Glomerular endothelial cell (primary cell): ENCODE measurements at places on chromosomes 1 and 21. TPM values are rescaled to one million over a fixed set of nuclear protein-coding genes. Genes with fewer than 3 reads are reported as not detected.
A peak's percentile ranks its signal among the peaks of the same experiment; 100 is the strongest.

Gene FASLG
- total RNA-seq = not detected in 2 replicates

Gene TSPAN2
- total RNA-seq = 0.68 and 1.1 TPM in 2 replicates

- no peak for DNase-seq
Measured at GRCh38 chr1:201072922-201073321, 39.3 kb downstream of the CACNA1S start.

DNA sequence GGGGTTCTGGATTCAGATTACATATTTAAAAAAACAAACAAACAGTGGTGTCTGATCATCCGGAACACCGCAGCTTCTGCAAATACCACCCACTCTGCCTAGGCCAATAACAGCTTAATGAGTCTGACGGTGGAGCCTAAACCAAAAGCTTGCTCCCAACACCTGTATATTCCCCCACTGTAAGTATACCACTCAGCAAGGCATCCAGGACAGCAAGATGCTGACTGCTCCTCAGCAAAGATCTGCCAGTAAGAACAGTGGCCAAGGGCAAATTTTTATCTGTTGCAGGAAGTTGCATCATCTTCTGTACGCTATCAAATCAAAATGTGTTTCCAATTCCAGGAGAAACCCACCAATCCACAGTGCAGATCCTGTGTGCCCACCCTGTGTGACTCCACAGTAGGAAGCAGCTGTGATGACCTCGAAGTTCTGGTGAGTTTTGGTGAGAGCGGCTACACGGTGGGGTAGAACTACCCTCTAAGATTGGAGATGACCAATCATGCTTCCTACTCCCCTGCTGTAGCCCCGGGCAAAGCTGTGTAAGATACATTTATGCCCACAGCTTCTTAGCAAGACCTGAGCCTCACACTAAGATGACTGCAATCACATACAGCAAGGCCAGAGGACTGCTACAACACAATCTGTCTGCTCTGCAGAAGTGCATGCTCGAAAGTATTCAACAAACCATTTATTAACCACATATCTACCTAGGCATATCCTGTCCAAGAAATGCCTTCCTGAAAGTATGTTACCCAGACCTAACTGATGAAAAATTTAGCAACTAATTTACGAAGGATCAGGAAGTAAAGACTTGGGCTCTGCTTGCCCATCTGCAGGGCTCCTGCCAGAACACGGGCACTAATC lies 30.5 kb downstream of the SIPA1L2 start:
- DNase-seq = no peak

Gene DMBX1
- total RNA-seq = not detected in 2 replicates

GRCh38 chr1:25208092-25208491 lies 24.2 kb downstream of the SYF2 start:
- DNase-seq = no peak

- DNase-seq = no peak
Measured at GRCh38 chr1:158017800-158018595, 24.6 kb downstream of the KIRREL1 start.

Gene EDN2
- 0.53 and 0.63 TPM in 2 replicates for total RNA-seq

Gene FALEC
- not detected in 2 replicates for total RNA-seq

Gene FCRL1
- not detected in 2 replicates for total RNA-seq

DNA sequence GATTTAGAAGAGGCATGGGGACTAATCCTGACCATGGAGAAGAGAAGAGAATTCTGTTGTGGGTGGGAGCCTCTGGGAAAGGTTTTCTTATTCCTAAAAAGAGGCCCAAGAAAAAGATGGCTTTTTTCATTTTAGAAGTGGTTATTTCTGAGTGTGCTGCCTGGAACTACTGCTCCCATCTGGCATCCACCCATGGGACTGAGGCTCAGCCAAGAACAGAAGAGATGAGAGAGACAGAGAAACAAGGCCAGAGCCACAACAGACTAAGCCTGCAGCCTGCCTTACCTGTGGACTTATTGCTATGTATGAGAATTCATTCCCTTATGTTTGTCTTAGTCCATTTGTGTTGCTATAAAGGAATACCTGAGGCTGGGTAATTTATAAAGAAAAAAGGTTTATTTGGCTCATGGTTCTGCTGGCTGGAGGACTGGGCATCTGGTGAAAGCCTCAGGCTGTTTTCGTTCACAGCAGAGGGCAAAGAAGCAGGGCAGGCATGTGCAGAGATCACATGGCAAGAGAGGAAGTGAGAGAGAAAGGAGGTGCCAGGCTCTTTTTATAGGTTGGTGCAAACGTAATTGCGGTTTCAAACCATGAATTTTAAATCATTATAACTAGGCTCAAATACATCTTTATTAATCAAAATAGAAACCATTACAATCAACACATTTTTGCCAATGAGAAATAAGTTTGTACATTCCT lies 57.5 kb upstream of the PRDM2 start:
- no peak for DNase-seq

DNA sequence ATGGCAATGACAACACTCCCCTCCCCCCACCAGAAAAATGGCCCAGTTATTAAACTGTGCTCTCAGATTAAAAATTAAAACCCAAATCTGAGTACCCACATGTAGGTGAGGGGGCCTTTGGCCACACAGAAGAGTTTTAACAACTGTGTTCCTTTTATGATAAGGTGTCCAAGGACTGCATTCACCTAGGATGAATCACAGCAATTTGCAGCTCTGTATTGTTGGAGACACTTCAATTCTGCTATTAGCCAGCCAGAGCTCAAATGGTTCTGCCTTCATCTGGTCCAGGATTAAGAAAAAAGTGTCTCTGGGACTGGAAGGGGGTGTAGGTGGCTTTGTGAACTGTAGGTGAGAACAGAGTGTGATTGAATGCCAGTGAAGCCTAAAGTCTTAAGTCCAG lies 43.3 kb upstream of the DIRAS3 start:
- DNase-seq = no peak

Gene UBL4B
- not detected in 2 replicates for total RNA-seq

Gene FBLIM1
- total RNA-seq = 191 and 231 TPM in 2 replicates

DNA sequence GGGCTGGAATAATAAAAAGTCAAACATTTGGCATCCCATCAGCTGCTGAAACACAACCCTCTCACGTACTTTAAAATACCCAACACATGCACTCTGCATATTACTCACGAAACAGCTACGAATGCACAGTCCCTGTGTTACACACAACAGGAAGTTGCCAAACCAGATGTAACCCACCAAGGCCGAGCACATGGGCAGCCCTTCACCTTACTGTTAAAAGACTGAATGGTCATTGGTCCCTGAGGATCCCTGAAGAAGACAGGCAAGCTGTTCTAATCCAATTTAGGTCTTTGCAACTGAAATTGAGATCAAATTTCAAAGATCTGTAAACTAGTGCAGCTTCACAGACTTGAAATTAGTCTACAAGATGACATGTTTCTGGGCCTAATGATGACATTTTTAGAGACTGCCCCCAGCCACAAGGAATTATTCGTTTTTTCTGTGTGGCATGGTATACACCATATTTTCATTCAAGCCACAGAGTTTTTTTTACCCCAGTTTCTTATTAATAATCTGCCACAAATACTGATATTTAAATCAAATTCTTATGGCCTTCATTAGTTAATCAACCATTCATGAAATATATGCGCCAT lies 25.6 kb upstream of the IER5 start:
- no peak for DNase-seq

DNA sequence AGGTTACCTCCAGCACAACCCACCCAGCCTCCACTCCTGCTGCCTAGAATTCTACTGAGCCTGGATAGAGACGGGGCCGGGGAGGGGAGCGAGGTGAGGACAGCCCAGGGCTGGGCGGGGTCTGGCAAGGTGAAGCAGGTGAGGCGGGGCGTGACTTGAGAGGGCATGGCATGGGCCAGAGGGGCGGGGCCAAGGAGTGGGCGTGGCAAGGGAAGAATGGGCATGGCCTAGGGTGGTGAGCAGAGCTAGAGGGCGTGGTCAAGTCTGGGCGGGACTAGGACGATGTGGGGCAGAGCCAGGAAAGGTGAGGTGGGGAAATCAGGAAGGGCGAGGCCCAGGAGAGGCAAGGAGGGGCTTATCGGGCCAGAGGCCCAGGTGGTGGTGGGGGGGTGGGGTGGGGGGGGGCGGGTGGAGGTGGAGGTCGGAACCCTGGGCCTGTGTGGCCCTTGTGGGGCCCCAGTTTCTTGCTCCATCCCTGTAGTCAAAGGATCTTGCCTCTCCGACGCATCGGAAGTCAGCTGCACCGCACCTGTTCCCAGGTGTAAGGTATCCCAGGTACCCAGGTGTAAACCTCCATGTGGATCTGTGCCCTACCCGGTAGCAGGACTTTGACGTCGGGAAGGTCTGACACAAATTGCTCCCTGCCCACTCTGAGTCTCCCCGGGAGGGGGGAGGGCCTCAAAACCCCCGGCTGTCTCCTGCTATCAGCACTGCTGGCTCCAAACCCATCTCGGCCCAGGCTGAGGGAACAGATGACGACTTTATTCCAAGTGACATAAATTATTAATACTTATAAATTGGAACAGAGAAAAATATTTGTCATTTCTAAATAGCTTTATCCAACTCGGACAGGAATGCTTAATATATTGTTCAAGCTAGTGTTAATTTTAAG lies 32.9 kb upstream of the UTS2 start:
- DNase-seq = no peak

- DNase-seq = no peak
Measured at GRCh38 chr1:171218661-171219060, 29.6 kb upstream of the FMO1 start.

DNA sequence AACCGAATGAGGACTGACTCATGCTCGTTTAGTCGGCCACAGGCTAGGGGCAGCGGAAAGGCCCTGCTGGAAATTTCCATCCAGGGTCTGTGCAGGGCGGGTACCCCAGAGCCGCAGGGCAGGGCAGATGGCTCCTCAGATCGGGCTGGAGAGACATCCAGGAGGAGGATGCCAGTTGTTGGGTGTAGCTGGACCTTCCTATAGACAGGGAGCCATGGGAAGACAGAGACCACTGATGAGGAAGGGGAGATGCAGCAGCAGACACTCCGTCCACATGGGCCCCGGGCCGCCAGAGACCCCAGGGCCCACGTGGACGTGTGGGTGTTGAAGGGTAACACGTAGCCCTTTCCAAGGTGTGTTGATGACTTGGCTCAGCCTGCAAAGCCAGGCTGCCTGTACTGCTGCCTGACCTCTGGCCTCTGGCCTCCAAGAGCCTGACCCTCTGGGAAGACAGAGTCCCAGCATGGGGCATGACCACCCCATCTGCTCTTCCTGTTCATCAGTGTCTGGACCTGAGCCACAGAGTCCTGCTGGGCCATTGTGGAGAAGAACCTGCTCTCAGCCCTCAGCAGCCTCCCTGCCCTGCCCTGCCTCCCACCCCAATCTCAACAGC lies 4.8 kb downstream of the GNG4 start:
- no peak for DNase-seq

DNA sequence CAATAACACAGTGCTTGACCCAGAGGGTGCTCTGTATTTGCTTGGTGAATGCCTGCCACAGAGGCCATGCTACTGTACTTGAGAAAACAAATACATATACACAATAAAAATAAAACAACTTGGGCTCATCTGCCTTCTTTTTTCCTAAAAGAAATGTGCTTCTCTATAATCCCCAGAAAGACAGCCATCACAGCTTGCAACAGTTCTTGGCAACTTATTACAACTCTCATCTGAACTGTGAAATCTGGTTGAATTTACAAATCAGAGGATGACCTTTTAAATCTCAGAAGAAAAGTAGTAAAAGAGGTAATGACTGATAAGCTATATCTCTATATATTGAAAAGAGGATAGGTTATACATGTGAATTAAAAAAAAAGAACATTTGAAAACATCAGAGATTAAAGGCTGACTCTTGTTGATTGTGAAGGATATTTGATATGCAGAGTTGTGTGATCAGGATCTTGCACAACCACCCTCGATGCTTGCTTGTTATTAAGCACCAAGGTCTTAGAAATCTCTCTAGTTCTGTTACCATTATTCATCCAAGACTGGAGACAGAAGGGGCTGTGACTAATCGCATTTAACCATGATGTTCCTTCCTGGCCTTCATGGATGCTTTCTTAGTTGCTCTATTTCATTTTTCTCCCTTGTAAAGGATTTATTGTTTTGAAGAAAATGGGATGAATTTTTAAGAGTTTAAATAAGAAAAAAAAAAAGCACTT lies 213.4 kb downstream of the APP start:
- no peak for DNase-seq

GRCh38 chr1:107785496-107786202 lies 179.3 kb downstream of the VAV3 start:
- no peak for DNase-seq

GRCh38 chr1:168287237-168287664 lies 6.6 kb downstream of the TBX19 start:
- peak; percentile 27 for DNase-seq

Gene CHI3L1
- total RNA-seq = 0.12 and 0.48 TPM in 2 replicates

DNA sequence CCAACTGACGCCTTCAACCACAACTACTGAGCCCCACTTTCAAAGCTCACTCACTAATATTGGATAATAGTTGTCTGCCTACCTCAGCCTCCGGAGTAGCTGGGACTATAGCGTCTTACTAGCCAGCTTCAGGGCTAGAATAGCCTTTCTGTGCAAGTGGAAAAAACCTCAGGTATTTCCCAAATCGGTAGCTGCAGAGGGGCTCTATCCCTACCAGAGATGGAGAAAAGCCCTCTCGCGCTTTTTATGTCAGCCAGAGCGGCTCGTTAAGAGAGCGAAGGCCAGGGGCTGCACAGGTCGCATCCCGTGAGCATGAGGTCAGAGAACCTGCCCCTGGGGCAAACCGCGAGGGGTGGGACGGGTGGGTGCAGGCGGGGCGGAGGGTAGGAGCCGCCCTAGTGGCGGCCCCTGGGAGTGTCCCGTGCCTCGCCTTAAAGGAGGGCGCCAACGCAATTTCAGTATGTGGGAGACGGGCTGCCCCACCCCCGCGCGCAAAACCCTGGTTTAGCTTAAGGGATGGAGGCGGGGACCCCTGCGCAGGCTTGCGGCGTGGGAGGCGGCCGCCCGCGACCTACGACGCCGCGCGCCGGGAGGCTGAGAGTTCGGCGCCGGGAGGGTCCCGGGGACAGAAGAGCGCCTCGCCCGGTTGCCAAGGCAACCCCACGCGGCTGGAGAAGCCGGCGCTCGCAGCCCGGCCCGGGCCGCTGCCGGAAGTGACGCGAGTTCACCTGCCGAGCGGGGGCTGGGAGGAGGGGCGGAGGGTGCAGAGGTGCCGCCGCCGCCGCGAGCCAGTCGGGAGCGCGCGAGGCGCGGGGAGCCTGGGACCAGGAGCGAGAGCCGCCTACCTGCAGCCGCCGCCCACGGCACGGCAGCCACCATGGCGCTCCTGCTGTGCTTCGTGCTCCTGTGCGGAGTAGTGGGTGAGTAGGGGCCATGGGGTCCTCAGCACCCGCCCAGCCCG lies at the start of gene CXADR:
CXADR (plus strand) TSS at position 791 of the 961 bp plus-strand sequence; CDS start at position 878, 87 bp downstream.
- no peak for DNase-seq

Gene MYOCOS
- total RNA-seq = not detected in 2 replicates

Gene AK5
- 3.6 and 9.8 TPM in 2 replicates for total RNA-seq

DNA sequence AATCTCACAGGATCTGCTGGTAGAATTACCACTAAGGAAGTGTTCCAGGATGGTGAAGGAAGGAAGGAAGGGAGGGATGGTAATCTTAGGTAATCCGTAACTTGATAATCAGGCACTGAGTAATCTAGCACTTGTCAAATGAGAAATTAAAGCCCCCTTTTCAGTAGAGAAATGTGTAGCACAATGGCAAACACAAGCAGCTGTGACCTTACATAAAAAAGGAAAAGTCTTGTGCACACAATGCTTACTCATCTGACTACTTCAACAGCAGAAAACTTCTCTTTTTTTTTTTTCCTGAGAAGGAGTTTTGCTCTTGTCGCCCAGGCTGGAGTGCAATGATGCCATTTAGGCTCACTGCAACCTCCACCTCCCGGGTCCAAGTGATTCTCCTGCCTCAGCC lies 6.1 kb downstream of the NUP210L start:
- peak; percentile 14 for DNase-seq

Gene GRHL3
- total RNA-seq = 0.63 TPM in 1 of 2 replicates, not detected in the other
